Effector CD4-positive, alpha-beta T cell (primary cell): ENCODE measurements at places on chromosomes 7 and 10.

DNA sequence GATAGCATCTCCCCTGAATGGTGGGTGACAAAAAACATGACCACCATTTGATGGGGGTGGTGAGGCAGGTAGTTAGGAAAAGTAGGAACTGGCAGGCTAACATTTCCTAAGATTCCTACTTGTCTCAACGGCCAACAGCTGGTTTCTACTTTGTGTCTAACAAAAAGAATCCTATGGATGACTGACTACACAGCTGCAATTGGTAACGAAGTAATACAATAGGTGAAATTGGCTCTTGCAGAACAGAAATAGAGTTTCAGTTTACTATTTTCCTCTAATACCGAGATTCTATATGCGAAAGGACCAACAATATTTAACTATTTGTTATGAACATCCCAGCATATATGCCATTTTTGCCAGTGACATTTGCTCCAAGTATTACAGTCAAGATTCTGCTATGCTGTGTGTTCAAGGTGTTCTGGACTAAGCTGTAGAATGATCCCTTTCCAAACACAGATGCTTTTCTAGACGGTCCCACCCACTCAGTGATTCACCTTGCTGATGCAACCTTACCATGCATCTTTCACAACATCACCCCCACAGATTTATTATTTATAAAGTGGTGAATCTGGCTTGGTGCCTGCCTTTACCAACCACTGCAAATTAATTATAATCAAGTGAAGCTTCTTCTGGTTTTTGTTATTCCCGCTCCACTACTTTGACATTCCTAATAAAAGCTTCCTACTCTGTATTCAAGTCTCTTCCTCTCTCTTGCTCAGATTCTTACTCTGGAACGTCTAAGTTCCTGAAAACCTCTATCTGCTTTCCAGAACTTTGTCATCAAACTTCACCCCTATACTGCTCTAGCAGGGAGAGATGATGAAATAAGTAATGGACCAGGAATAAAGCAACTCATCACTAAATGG lies 16.8 kb downstream of the BBIP1 start:
- no peak for DNase-seq

GRCh38 chr7:45106-46090 lies 147.0 kb upstream of the FAM20C start:
- DNase-seq: no peak

DNA sequence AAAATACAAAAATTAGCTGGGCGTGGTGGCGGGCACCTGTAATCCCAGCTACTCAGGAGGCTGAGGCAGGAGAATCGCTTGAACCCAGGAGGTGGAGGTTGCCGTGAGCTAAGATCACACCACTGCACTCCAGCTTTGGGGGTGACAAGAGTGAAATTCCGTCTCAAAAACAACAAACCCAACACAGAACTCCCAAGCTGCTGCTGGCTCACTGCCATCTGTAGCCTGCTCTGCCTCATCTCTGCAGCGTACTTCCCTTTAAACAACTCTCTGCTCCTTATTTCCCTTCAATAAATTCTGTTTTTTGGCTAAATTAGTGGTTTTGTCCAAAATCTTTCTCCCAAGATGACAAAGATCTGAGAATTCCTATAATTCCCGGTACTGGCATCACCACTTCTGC lies 189.2 kb upstream of the GALNT17 start:
- DNase-seq: no peak

GRCh38 chr7:46397591-46397990 lies 476.5 kb upstream of the IGFBP3 start:
- DNase-seq: no peak

GRCh38 chr10:71007516-71007915 lies 119.2 kb upstream of the PCBD1 start:
- DNase-seq: no peak

- DNase-seq: no peak
These were observed 90.6 kb upstream of the SEMA3E start for GRCh38 chr7:83739527-83739926.

DNA sequence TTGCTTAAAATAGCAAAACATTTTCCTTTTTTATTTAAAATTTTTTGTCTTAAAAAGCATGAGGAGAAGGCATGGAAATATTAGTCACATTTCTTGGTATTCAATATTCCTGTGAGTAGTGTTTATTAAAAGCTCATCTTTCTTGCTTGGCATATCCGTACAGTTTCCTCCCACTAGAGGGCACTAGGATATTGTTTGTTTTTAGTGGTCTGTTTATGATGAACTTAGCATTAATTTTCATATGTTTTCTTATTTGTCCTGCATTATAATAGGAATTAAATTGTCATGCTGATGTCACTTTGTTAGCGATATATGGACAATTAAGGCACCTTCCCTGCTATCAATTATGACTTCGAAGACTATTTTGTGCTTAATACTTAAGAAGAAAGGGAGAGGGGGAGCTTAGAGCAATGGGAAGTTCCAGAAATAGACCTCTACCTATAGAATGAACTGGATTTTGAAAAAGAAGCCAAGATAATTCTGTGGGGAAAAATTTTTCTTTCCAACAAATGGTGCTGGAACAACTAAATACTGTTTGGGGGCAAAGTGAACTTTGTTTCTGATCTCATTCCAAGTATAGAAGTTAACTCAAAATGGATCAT lies 91.0 kb upstream of the STRIP2 start:
- DNase-seq: no peak

DNA sequence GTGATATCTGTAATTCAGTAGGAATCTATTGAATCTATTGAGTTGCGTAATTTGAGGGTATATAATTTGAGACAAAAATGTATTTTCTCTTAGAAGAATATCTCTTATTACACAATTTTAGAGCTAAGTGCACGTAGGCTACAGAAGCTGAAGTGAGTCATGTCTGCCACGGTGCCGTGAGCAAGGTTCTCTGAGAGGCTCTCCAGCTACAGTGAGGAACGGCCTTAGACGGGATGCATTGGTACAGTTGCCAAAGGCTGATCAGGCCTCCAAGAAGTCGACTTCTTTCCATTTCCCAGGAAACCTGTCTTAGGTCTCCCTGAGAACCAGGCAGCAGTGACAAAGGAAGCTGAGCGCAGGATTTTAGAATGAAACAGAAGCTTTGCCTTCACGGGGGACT lies 28.6 kb downstream of the TCERG1L start:
- no peak for DNase-seq

DNA sequence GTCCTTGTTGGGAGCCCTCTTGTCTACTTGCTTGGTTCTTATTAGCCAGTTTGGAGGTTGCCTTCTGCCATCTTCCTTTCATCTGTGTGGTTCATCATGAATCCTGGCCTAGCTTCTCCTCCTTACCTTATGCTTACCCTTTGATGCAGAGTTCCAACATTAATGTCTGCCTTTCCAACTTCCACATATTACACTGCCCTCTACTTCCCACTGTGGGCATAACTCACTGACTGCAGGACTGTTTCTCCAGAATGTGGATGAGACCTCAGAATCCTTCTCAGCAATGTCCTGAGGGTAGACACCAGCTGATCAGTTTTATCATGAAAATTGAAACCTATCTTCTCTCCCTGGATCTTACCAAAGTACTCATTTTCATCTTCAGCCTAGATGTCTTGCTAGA lies 491.0 kb downstream of the LRMDA start:
- DNase-seq: no peak
